Kidney tubule cell (primary cell): ENCODE measurements at places on chromosomes 12 and 14.
A peak's percentile ranks its signal among the peaks of the same experiment; 100 is the strongest.

DNA sequence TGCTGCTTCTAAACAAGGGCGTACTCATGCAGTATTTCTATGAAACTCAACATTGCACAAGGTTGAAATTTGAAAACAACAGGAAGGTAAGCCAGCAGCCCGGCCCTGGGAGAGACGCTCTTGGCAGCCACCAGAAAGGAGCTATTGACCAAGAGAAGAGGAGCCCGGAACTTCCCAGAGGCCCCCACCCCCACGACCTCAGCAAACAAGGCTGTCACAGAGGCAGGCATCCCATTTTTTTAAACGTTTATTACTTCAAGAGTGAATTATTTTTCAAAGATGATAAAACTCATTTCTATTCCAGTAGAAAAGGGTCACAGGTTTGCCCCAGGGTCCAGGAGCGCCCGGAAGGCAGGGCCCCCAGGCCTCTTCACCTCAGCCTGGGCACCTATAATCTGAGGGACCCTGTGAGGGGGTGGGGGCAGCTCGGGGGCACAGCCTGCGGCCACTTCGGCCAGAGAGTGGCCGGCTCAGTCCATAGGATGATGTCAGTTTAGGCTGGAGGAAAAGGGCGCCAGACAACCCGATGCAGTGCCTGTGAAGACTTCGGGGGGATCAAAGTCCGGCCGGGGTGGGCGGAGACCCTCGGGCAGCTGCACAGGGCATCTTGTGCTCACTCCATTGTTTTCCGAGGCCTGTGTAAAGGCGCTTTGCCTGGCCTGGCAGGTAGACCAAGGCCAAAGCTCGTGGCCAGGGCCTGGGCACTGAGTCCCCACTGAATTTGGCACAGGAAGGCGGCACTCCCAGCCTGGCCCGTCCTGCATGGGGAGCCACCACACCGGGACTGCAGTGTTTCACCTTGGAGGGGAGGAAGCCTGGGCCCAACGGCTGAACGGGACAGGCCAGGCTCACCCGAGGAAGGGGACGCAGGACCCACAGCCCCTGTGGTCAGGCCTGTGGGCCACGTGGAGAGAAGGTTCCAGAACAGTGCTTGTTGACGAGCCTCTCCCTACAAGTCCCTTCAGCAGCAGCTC is 86.0 kb downstream of the SCARB1 start:
- no peak for DNase-seq

DNA sequence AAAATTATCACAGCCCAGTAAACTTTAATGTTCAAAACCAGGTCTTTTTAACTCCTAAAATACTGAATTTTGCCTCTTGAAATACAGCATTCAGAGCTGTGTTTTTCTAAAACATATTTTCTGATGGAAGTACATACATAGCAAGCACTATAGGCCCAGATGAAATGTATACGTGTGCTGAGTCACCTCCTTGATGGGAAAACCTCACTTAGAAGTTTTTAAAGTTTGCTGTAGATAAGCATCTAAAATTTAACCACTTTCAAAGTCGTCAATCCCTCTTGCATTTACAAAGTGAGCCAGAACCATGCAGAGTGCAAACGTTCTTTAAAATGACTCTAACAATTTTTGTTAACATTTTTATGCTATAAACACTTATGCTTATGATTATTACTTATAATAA is 618.8 kb downstream of the RPS29 start:
- no peak for DNase-seq

DNA sequence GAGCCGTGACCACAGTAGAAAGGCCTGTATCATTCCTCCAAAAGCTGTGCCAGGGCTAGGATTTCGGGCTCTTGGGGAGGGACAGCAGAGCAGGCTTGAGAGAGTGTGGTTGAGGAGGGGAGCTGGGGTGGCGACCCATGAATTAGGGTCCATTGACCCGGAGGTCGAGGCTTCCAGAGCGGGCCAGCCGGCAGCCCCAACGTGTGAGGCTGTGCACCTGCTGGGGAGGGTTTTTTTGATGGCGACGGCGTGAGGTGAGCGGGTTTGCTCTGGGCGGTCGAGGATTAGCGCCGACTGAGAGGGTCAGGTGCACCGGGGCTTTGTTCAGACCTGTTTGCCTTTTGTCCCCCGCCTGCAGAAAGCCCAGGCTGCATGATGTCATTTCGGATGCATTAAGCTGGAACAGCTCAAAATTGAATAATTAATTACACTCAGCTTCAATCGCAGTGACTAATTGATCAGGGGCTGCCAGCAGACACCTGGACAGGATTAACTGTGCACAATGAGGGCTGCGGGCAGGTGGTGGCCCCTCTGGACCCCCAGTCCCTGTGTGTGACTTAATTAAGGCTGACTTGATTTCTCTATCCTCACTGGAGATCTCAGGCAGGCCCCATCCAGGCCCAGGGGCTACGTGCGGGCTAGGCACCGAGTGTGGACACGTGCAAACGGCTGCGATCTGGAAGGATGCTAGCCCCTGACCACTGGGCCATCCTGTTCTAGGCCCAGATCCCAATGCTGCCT is 42.1 kb upstream of the MEG3 start:
- no peak for DNase-seq

DNA sequence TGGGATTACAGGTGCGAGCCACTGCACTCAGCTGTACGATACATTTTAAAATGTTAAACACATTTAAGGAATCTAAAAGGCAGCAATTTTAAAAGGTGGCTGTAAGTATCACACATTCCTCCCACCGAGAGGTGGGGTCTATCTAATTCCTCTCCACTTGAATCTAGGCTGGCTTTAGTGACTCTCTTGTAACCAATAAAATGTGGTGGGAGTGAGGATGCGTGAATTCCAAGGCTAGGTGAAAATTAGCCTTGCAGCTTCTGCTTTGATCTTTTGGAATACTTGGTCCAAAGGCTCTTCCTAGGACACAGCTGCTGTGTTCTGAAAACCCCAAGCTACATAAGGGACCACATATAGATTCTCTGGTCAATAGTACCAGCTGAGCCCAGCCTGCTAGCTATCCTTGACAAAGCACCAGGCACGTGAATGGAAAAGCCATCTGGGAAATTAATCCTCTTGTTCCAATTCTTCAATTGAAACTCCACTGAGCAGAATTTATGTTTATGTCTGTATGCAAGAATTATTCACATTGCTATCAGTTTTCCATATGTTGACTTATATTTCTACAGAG is 8.8 kb upstream of the GPRC5D start:
- DNase-seq: no peak

DNA sequence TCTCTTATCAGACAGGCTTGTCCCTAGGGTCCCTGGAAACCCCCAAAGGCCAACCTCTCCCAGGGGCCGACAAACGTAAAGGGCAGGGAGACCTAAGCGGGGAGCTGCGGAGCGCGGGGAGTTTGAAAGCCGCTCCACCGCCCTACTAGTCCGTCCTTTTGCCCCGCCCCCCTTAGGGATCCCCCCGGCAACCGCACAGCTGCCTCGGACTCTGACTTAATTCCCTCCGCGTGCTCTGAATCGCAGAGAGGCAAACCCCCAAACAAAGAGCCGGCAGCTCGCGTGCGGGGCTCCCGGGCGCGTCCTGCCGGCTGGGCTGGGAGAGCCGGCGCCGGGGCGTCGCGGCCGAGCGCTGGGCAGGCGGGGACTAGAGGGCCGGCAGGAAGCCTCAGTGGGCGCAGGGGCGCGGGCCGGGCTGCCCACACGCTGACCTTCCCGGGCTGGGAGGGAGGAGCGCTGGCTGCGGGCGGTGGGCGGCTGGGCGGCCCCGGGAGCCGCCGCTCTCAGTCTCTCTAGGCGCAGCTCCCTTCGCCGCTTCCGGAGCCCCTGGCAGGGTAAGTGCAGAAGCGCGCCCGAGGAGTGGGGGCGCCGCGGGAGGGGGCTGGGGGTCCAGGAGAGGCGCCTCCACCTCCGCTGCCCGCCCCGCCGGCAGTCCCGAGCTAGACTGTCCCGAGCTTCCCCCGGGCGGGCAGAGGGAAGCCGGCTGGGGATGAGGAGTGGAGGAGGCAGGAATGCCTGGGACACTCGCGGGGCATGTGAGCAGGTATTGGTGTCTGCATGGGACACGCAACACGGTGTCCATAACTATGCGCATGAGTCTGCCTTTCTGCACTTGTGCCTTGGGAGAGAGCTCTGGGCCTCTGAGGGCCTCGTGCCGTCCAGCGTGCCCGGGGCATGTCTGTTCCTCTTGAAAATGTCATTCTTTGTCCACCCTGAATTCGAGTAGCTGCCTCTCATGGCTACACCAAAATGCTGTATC is at the start of gene TSPAN11:
TSS of gene TSPAN11 (plus strand) at position 506 of the 979 bp plus-strand sequence. CDS start 27,244 bp downstream, outside the sequence.
- peak; percentile 38 for DNase-seq
